ENCODE measurements at places on chromosomes 1 and 21.
A peak's percentile ranks its signal among the peaks of the same experiment; 100 is the strongest.

DNA sequence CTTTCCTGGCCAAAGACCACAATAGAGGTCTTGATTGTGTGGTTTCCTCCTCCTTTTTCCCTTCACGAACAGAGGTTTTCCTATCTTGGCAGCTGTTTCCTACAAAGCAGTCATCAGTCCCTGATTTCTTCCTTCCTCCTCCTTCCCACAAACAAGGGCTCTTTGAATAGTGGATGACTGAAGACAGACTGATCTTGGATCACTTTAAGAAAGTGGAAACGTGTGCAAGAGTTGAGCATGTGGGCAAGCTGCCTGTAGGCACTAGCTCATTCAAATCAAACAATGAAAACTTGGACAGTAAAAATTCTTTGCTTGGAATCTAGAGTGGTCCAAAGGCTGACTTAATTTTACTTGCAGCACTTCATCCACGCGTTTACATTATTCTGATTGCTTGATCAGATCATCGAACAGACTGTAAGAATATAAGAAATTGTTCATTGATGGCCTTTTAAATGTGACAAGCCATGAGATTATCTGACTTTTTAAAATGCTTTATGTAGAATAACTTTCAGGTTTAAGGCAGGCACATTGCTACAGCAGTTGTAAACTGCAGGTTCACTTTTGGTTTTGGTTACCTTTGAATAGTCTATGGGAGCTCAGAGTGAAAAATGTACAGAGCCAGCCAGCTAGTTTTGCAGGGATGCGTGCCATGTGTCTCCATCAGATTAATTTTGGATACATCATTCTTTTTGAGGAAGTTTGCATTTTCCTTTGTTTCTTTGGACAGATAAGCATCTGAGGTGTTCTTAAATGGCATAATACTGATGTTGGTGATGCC, 34.4 kb downstream of the ADGRL2 start:
- peak; percentile 14 for DNase-seq

DNA sequence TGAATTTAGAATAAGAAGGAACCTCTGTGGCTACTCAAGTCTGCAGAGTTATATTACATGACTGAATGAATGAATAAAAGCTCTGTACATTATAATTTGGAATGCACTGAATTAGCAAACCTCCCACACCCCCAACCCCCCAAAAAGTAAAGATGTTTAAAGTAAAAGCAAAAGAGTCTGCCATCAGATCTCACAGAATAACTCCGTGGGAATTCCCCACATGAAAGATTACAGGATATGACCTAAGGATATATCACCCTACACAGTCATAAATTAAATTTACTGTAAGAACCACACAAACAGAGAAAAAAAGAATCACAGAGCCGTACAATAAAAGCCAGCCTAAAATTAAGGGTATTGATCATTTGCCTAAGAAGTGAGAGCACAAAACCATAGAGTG, 587.3 kb downstream of the PTPRC start:
- peak; percentile 62 for DNase-seq

DNA sequence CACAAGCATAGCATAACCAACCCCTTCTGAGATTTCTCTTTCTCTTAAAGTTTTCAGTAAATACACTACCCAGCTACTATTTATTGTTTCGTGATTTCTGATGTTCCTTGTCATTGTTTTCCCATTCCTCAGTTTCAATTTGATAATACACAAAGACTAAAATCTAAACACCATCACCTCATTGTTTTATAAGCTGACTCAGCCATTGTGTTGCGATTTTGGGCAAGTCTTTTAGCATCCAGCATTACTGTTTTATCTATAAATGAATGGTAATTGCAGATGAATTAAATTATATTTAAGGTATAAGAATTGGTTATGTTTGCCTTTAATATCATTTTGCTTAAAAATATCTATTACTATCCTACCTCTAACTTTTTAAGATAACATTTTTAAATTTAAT, 1308.5 kb downstream of the PLA2G4A start:
- DNase-seq, result no peak

GRCh38 chr21:45285266-45285931, 2.3 kb downstream of the POFUT2 start:
- DNase-seq, result no peak

- DNase-seq, result no peak
Measured at GRCh38 chr1:225617956-225618355, 35.0 kb downstream of the ENAH start.

DNA sequence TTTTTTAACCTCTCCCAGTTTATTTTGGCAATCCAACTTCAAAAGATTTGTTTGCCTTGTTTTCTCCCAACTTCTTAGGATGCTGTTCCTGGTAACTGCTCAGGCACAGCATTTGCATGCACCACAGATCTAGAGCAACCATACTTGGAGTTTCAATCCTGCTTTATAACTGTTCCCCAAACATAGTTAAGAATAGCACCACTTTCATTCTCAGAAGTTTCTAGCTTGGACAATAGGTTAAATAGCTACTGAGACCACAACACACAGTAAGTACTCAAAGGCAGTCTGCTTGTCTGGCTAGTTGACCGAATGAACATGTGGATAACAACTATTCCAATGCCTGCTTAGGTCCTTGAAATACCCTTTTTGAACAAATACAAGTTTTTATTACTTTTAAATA, 76.8 kb downstream of the FOXJ3 start:
- no peak for DNase-seq

GRCh38 chr1:75615613-75616435, 4.9 kb upstream of the SLC44A5 start:
- DNase-seq, result no peak

DNA sequence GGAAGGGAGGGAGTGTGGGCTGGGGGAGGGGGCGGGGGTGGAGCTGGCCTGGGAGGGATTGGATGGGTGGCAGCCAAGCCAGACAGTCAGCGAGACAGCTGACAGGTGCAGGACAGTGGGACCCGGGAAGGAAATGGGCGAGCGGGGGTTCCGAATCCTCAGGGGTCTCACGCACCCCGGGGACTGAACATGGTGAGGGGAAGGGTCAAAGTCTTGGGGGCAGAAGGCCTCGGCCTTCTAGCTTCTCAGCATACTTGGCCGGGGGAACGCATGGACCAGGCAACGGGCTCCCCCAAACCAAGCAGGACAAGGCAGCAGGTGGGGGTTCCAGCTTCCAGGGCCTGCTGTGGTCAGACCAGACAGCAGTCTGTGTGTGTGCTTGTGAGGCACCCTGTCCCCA, 23.1 kb downstream of the CASZ1 start:
- no peak for DNase-seq

DNA sequence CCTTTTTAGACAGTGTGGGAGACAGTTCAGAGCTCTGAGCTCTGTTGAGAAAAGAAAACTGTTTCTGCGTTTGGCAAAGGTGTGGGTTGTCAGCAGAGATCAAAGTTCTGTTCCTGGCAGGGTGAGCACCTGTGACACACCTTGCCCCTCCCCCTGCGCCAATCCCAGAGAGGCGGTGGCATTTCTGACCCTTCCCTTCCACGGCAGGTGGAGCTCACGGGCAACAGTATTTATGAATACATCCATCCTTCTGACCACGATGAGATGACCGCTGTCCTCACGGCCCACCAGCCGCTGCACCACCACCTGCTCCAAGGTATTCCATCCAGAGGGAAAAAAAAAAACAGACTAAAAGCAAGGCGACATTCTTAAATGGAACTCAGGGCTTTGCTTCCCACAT, 20.7 kb downstream of the SIM2 start:
- no peak for DNase-seq

DNA sequence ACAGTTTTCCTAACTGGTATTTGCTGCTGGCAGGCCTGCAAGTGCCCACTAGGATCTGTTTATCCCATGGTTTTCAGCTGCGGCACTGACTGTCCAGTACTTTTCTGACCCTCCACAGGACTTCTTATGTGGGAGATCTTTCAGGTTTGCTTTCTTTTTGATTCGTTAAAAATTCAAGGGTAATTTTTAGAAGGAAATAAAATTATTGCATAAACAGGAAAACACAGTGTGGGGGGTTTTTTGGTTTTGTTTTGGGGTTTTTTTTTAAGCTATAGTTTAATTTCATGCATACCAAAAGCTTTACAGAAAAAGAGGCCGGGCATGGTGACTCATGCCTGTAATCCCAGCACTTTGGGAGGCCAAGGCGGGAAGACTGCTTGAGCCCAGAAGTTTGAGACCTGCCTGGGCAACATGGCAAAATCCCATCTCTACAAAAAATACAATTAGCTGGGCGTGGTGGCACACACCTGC, 3.6 kb downstream of the NIBAN1 start:
- DNase-seq, result no peak

DNA sequence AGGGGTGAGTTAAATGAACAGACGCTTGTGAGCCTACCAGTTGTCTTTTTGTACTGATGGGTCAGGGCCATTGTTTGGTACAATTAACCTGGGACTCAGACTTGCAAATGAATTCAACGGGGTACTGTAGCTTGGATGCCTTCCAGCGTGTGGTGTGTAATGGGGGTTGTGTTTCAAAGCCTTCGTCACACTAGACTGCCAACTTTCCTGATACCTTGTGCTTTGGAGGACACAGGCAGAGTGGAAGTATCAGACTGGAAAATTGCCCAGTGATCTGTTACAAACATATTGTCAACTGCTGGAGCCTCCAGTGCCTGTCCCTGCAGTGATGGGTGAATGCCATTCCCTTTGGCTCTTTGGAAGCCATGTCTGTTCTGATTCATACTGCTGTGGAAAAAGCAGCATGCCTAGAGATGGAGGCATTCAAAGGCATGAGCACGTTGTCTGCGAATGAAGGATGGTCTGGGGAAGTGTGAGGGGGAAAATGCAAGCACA, 384.5 kb downstream of the LMX1A start:
- no peak for DNase-seq

DNA sequence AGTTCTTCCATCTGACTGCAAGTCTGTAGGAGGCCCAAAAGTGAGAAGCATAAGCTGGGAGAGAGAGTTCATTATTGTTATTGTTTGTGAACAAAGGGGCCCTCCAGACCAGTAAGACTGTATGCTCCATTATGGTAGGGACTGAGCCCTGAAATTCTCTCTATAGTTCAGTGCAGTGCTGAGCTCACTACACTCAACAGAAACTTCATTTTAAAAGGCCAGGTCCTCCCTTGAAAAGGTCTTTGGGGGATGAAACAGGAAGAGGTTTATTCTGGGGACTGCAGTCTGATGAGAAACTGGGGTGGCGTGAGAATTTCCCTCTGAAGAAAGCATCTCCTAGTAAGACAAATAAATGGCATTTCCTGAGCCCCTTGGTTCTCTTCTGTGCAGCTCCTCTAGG, 5.5 kb upstream of the GATAD2B start:
- DNase-seq, result no peak

GRCh38 chr1:213783893-213784292, 203.9 kb upstream of the PROX1 start:
- DNase-seq, result peak; percentile 2

DNA sequence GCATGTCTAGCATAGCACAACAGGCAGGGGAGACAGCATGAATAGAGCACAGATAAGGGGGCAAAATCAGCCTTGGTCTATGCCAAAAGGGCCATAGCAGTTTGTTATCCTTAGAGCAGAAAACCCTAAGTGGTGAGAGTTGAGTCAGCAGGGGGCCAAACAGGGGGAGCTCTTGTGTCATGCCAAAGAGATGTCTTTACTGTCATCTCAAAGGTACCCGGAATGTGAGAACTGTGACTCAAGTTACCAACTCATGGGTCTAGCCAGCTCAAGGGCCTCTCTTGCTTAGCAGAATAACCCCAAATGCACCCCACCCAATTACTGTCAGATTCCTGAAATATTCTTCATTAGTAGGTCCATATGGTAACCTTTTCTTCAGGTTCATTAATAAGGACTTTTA, 45.9 kb upstream of the NRDC start:
- DNase-seq, result no peak

DNA sequence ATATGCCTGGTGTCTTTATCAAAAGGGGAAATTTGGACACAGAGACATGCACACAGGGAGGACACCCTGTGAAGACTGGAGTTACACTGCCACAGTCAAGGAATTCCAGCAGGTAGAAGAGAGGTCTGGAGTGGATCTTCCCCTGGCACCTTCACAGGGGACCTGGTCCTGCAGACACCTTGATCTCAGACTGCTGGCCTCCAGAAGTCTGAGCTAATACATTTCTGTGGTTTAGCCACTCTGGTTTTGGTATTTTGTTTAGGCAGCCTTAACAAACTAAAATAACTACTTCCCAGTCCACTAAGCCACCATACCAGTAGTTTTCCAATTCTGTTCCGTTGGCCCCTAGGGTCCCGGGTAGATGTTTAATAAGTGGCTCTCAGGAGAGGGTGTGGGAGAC, 164.7 kb downstream of the SETD4 start:
- DNase-seq, result no peak

DNA sequence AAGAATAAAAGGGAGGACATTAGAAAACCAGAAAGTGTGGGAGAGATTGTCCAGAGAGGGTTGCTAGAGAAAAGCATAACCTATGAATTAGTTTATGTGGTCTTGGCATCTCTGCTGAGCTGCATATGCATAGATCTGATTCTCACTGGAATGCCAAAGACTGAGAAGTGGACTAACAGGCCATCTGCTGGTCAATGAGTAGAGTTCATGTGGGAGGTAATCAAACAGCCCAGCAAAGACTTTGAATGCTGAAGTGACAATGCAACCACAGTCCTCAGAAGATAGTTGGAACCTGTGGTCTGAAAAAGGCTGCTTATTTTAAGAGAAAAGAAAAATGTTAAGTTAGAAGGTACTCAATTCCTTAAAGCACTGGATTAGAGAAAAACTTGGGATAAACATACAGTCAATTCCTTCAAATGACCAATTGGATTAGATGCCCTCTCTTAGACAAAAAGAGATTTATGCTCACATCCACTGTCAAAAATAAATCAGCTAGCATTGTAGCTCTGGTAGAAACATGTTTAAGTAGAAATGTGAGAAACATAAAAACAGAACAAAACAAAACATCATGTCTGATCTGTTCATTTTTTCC, 382.8 kb downstream of the AMY1C start:
- no peak for DNase-seq

- no peak for DNase-seq
Measured at GRCh38 chr1:195941795-195942194, 666.4 kb downstream of the KCNT2 start.

DNA sequence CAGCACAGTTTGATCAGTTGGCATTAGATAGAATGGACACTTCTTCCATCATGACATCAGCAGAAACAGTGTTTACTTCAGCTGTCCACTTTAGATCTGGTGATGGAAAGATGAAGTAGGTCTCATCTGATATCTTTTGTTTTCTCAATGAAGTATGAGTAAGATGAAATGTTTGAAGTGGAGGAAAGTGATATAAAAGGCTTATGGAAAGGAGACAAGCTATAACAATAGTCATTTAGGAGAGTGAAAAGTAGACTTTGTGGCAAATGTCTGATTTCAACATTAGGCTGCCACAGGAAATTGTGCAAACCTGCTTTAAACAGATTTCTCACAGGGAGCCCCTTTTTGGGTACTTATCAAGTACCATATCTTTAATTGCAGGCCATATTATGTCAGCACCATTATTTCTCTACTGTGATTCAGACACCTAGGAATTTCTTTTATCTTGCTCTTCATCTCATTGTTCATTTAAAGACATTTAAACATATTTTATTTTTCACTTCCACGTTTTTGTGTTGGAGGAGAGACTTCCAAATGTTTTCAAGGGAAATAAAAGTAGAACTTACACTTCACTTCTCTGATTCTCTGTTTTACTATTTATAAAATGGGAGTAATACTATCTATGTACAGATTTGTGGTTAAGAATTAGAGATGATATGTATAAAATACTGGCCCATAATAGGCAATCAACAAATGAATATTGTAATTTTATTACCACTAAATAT, 18.1 kb downstream of the PDC start:
- DNase-seq, result no peak

- no peak for DNase-seq
Measured at GRCh38 chr1:82819234-82819633, 1018.5 kb downstream of the ADGRL2 start.
